ENCODE measurements at places on chromosomes 7 and 10.

DNA sequence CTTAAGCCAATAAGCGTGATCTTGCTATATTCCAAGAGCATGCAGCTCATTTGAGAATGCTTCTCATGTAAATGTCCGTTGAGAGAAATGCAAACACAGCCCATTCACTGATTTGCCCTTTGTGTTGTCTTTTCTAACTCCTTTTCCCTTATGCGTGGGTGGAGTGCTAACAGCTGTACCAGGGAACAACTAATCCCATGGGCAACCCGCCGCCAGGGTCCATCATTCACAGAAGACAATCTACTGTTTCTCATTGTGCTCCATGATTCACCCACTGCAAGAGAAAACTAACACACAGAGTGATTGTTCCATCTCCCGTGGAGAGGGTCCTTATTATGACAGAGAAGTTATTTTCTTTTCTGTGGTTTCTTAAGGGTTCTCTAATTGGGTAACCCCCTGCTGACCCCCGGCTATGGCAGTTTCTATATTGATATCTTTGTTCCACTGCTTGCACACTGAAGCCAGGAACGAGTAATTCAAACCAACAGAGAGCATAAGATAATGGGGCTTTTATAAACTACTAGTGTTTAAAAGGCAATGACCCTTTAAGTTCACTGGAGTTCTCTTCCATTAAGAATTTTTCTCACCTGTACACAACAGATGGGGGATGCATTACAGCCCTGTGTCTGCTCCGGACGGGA, 298.7 kb downstream of the BAMBI start:
- DNase-seq, result peak; percentile 34

DNA sequence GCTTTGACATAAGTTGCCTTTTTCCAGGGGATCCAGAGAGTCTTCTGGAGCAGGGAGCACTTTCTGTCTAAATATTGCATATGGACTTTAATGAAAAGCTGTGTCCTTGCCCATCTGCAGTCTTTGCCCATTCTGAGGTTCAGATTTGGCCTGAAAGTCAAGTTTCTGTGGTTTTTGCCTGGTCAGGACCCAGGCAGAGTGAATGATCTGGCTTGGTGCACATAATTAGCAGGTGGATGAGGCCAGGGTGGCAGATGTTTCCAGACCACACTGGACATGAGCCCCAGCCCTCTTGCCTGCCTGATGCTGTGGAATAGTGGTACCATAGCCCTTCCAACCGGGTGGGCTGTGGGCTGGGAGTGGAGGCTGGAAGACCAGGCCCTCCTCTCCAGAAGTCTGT, 11.0 kb downstream of the HECW1 start:
- no peak for DNase-seq

DNA sequence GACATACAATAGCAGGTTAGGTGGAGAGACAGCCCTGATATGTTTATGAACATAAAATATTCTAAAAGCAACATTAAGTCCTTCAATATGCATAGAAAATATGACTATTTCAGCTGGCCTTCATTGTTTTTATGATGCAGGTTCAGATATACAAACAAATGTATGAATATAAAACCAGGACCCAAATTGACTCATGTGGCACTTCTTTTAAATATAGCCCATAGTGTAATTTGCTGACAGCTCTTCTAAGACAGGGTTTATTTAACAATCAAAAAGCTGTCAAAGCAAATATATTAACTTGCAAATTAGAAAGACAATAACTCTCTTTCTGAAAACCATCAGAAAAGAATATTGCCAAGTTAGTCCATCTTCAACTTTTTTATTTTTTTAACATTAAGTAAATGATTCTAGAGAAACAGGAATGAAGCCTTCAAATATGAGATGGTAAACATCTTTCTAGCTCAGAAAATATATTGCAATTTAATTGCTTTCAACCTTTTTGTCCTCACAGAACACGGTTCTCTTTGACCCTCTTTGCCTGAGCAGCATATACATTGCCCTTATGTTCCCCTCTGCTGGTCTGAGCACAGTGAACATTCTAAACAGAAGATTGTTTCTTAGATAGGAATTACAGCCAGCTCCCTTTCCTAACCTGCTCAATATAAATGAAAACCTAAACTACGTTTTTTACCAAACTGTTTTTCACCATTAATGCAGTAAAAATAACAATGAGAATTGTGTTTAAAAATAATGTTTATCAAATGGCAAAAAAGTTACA, 82.8 kb downstream of the CACNA2D1 start:
- DNase-seq, result no peak

DNA sequence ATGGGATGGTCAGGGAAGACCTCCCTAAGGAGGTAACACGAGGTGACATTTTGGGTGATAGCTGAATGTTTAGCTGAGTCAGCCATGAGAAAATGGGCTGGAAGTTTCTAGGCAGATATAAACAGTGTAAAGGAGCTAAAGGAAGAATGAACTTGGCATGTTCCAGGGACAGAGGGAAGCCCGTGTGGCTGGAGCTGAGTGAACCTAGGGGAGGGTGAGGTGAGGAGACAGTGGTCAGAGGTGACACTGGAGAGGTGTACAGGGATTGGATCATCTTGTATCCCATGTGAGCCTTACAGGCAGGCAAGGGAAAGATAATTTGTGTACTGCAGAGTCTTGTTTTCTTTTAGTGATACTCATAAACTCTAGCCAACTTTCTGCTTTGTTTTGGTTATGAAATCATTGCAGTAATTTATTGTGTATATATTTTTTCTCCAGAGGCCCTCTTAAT, 1.8 kb downstream of the STARD3NL start:
- no peak for DNase-seq

DNA sequence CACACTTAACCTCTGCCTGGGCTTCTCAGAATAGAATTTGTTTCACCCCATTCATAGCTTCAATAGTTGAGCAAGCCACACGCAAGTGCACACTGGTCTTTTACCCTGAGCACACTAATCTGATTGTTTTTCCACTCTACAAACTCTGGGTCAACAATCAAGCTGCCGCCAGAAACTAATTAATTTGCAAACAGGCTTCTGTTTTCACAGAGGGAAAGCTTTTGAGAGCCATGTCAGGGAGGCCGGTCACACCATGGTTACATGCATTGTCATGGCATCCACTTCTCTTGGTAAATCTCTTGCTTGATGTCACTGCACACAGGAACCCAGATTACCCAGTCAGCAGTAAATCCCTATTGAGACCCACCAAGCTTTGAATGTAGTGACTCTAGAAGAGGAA, 154.2 kb downstream of the SEMA3A start:
- no peak for DNase-seq

GRCh38 chr10:62073429-62073828, 171.9 kb downstream of the ARID5B start:
- no peak for DNase-seq

GRCh38 chr10:93378997-93379730, 103.0 kb downstream of the MYOF start:
- no peak for DNase-seq

DNA sequence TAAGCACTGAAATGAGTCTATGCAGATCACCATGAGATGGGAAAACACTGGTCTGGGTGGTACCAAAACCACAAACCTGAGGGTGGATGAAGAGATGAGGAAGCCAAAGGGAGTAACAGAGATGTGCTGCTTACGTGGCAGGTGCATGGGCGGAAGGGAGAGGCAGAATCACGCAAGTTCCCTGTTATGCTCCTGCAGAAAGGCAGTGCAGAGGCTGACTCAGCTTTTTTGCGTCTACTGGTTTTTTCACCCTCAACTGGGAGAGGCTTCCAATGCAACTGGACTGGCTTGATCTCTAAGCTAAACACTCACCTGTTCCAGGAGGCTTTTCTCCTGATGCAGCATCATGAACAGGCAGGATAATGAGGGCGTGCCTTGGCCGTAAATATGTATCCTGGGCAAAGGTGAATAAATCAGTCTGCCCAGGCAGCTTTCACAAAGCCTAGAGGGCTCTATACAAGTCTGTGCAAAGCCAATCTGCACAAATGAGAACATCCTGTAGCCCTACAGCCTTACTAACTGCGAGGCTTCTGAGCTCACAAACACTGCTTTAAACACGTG, 95.4 kb upstream of the AFAP1L2 start:
- DNase-seq, result no peak

GRCh38 chr10:12717981-12718707, 283.4 kb downstream of the CCDC3 start:
- no peak for DNase-seq

DNA sequence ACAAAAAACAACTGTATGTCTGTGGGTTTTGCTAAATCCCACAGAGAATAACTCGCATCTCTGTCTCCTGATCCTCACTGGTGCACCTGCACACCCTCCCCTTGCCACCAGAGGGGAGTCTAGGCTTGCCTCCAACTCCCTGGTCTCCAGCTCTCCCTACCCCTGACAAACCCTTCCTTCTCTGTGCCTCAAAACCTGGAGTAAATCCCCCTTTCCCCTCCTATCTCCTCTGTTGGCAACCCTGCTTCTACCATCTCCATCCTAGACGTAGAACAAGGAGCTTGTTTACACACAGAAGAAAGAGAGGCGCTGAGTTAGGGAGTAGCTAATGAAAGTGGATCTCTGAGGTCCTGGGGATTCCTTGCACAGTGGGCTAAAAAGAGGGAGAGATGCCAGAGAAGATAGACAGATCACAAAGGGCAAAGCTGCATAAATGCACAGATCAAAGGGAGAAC, 6.0 kb downstream of the MBLAC1 start:
- DNase-seq, result no peak

- no peak for DNase-seq
Observed at GRCh38 chr7:38940774-38941173, 31.8 kb upstream of the VPS41 start.

DNA sequence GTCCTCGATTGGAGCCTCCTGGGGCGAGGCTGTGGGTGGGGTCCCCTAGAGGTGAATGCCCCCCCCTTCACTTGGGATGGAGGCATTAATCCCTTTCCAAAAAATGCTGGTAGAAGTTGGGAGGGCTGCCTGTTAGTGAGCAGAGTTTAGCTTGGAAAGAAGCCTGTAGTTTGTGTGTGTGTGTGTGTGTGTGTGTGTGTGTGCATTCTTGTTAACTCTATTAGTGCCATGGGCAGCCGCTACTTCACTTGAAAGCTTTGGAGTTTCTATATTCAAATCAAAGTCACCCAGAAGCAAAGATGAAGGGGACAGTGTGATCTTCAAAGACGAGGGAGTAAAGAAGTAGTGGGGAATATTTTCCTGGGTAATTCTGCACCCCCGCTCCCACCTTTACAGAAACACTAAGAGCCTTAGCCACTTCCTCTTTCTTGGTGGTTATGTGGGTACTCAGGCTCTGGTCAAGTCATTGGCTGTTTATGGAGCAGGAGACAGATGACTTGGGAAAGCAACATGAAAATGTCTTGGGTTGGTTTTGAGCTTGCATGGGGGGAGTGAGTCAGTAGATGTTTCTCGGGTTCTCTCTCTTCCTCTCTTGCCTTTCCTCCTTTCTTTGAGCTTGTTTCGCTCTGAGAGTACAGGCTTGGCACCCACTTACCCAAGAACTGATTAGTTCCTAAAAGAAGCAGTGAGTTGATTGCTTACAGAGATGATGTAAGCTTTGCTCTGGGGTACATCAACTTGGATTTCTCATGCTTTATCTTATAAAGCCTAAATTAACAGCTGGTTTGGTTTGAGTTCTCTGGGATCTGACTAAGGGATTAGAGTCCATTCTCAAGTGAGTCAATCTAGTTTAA, 35.9 kb downstream of the TCF7L2 start:
- no peak for DNase-seq

- no peak for DNase-seq
Observed at GRCh38 chr10:32166365-32166764, 110.1 kb upstream of the KIF5B start.

DNA sequence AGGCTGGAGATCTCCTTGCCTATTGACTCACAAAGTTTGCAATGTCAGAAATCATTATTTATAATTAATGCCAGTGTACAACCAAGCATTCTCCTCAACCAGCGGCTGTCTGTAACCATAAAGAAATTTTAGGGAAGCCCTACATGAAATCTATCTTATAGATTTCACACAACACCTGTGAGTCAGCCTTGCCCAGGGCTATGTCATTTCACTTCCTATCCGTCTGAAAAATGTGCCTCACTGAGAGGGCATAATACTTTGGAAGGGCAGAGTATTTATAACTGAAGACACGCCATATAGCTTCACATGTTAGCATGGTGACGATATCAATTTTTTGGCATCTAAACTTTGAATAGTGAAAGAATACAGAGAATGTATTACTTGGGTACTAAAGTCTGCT, 296.6 kb upstream of the ETV1 start:
- DNase-seq, result no peak

- no peak for DNase-seq
Observed at GRCh38 chr7:143040209-143040715, 11.9 kb upstream of the OR6V1 start.

DNA sequence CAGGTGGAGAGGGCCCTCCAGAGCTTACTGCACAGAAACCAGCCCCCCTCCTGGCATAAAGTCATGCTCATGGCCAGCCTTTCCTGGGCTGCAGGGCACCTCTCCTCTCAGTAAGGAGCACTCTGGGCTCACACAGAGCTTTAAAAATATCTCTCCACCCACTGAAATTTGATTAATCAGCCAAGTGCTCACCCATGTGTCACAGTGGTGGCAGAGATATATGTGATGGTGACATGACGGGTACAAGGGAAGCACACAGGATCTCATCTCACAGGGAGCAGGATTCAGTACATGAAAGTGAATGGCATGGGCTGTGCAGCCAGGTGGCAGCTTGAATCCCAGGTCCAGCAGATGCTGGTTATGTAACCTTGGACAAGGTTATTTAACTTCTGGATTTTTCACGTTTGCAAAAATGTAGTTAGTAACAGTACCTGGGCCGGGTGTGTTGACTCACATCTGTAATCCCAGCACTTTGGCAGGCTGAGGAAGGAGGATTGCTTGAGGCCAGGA, 144.8 kb downstream of the CALN1 start:
- no peak for DNase-seq

DNA sequence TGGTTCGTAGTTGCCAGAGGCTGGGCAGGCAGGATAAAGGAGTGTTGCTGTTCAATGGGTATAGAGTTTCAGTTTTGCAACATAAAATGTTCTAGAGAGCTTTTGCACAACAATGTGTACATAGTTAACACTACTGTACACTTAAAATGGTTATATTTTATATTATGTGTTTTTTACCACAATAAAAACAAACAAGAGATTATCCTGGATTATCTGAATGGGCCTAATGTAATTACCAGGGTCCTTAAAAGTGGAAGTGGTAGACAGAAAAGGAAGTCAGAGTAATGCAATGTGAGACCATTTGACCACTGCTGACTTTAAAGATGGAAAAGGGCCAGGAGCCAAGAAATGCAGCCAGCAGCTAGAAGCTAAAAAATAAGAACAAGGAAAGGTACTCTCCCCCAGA, 159.7 kb downstream of the SGMS1 start:
- DNase-seq, result no peak

DNA sequence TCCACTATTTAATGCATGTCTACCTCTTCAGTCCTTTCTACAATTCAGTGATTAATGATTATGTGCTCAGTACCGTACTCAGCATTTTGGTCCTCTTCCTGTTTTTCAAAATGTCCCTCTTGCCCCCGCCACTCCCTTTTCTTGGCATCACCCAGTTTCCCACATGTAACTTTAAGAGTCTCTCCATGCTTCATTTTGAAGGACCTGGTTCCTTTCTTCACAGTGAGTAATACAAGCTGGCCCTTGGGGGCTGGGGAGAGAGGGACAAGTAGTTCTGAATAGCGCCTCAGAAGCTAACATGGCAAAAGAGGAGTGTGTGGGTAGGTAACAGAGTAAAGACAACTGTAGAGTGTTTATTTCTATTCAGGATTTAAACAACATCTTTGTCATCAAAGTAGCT, 34.6 kb upstream of the SLIT1 start:
- no peak for DNase-seq

GRCh38 chr7:75909521-75910132, 5.3 kb upstream of the POR start:
- no peak for DNase-seq

All from left cardiac atrium (tissue), 4 donors.